Psoas muscle (tissue), 8 donors: ENCODE measurements at places on chromosomes 2 and 18. TPM values are rescaled to one million over a fixed set of nuclear protein-coding genes. Genes with fewer than 3 reads are reported as not detected.

The RTP5 gene
- total RNA-seq, result not detected

The TCF23 gene
- not detected for total RNA-seq

The C2orf80 gene
- total RNA-seq, result not detected

The C2orf66 gene
- total RNA-seq, result not detected

The FLACC1 gene
- total RNA-seq, result 1.8 TPM

The CCDC142 gene
- 8.3 TPM for total RNA-seq

The ATP6V1C2 gene
- 0.12 TPM for total RNA-seq

The KCNE4 gene
- 1.7 TPM for total RNA-seq

The PAX8 gene
- total RNA-seq, result 0.19 TPM

The SP5 gene
- total RNA-seq, result not detected

The RAMP1 gene
- total RNA-seq, result 105 TPM

The CNTNAP5 gene
- not detected for total RNA-seq

The TUBA3D gene
- total RNA-seq, result not detected

The SDC1 gene
- not detected for total RNA-seq

The CDCA7 gene
- 2.2 TPM for total RNA-seq

The CPO gene
- total RNA-seq, result 0.50 TPM

The PCARE gene
- 0.02 TPM for total RNA-seq

The TRPM8 gene
- total RNA-seq, result not detected
